Activated T-helper 1 cell treated with Interleukin-2 at 50 U/mL for 16 hours (primary cell): ENCODE measurements at places on chromosomes 2 and 18.

- DNase-seq = no peak
Observed at GRCh38 chr2:17589406-17590035, 49.0 kb downstream of the VSNL1 start.

GRCh38 chr2:240864475-240864874, 4.1 kb upstream of the AGXT start:
- DNase-seq = no peak

DNA sequence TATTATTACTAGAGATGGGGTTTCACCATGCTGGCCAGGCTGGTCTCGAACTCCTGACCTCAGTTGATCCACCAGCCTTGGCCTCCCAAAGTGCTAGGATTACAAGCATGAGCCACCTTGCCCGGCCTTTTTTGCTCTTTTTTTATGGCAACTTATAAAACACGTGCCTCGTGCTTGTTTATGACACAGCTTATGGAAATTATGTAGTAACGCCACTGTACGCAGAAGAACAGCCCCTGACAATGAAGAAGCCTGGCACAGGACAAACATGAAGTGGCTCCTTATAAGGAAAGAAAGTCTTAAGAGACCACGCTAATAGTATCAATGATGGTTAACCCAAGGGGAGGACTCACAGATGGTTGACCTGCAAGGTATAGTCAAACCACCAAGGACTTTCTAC, 37.2 kb upstream of the RAPH1 start:
- no peak for DNase-seq

DNA sequence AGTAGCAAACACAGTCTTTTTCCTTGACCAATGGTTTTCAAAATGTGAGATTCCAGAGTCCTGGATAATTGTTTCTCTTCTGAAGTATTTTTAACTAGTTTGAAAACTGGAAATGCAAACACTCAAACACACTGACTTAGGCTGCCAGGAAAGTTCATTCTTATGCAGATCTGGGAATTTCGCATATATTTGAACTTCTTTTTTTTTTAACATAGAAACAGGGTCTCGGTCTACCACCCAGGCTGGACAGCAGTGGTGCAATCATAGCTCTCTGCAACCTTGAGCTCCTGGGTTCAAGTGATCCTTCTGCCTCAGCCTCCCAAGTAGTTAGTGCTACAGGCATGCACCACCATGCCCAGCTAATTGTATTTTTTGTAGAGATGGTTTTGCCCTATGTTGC, 79.6 kb downstream of the DYM start:
- no peak for DNase-seq

DNA sequence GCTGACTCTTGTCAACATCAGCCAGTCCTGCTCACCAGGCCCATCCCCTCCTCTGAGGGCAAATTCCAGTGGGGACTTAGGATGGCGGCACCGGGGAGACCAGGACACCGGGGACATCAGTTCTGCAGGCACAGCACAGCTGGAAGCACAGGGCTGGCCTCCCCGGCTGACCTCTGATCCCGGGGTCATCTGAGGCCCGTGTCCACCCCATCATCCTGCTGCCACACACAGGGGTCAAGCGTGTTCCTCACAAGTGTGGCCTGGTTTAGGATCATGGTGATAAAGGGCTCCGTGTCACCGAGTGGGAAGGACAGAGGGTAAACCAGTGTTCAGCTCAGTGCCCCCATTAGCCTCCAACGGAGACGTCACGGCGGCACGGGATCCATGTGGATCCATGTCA, 58.1 kb upstream of the CTDP1 start:
- DNase-seq = no peak

GRCh38 chr2:207150284-207150683, 15.5 kb downstream of the KLF7 start:
- no peak for DNase-seq

- DNase-seq = no peak
Observed at GRCh38 chr2:26298638-26299393, 47.1 kb upstream of the SELENOI start.

DNA sequence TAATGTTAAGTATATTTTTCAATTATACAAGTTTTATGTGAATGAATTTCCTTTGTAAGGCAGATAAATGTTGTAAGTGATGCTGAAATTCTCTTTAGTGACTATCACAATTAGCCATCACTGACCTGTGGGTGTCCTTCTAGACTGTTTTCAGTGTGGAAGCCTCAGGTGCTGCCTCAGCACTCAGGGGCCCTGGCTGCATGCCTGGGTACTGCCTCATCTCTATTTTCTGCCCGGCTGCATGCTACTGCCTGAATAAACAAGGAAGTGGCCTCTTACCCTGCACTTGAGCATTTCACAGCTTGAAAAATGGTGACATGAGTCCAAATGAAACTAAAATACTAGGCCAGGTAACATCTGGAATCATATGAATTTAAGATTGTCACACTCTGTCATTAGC, 787.6 kb upstream of the SALL3 start:
- DNase-seq = no peak

GRCh38 chr2:82652117-82652516, 1807.0 kb downstream of the SUCLG1 start:
- no peak for DNase-seq

- DNase-seq = no peak
Observed at GRCh38 chr2:46669016-46669415, 189.7 kb downstream of the TMEM247 start.

DNA sequence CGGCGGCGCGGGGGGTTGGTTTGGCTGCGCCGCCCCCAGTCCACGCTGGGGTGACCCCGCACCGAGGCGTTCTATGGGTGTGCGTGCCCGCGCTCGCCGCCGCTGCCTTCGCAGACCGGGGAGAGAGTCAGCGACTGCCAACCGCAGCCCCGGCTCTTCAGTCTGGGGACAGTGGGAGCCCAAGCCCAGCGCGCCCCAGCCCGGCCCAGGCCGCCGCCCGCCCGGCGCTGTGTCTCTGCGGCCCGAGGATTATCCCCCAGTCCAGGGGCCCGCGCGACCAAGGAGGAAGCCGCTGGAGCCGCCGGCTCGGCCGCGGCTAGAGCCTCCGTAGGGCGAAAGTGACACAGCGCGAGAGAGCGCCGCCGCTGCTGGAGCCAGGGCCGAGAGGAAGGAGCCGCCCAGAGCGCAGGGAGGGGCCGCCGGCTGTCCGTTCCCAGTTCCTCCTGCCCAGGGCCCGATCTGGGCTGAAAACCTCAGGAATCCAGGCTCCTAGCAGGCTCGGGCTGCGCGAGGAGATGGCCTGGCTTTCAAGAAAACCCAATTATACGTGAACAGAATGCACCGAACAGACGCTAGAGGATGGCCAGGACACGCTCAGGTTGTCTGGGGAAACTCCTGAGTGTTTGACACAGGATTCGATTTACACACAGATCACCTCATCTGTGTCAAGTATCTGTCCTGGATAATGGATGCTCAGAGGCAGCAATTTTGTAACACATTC, 2.4 kb downstream of the CTIF start:
- no peak for DNase-seq

GRCh38 chr2:151118269-151118668, 143.4 kb downstream of the RBM43 start:
- no peak for DNase-seq

- DNase-seq = no peak
Observed at GRCh38 chr18:56641714-56642337, 3.4 kb upstream of the TXNL1 start.

DNA sequence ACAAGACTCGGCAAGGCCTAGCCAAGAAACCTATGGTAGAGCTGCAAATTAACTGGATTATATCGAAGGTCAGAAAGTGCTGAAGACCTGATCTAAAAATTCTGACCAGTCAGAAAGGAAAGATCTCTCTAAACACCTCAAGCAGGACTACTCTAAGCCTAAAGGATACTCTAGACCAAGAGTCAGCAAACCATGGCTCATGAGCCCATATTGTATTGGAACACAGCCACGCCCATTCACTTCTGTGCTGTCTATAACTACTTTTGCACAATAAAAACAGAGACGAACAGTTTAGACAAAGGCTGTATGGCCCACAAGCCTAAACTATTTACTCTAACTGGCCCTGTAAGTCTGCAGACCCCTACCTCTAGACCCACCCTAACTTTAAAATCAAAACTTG, 18.7 kb downstream of the RTN4 start:
- DNase-seq = no peak

DNA sequence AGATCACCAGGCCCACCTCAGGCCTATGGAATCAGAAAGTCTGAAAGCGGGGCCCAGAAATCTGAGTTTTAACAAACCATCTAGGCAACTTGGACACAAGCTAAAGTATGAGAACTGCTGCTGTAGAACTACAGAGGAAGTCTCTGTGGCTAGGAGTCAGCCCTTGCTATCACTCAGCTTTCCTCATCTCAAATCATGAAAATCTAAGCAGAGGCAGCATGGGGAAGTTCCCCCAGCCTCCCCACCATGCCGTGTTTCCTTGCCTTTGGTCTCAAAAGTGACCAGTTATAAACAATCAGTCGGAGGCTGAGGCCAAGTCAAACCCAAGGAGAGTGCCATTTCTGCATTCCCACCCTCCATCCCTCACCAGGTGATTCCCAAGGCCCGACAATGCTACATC, 404.7 kb downstream of the BCL11A start:
- DNase-seq = no peak

DNA sequence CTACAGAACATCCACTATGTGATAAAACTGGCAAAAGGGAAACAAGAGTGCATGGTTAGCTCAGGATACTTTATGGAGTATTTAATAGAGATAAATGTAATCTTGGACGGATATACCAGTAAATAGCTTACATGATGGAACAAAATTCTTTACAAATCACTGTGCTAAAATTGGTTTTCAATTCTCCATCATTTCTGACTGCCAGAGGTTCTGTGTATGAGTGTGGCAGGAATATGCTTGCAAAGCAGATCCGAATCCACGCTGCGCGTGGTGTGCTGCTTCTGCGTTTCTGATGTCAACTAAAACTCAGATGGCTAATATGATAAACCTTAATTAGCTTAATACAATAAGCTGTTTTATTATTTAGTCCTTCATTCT, 2.1 kb downstream of the ZNF532 start:
- no peak for DNase-seq

- DNase-seq = no peak
Observed at GRCh38 chr2:43142921-43143438, 83.4 kb downstream of the ZFP36L2 start.

DNA sequence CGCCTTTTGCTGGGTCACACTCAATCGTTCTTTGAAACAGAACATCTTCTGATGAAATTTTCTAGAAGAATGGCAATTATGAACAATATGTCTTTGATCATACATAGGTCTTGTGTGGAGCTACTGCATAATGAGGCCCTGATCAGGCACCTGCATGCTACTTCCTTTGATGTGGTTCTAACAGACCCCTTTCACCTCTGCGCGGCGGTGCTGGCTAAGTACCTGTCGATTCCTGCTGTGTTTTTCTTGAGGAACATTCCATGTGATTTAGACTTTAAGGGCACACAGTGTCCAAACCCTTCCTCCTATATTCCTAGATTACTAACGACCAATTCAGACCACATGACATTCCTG, 532 bp downstream of the UGT1A5 start:
- DNase-seq = no peak

- no peak for DNase-seq
Observed at GRCh38 chr2:198277181-198277580, 472.8 kb downstream of the PLCL1 start.

DNA sequence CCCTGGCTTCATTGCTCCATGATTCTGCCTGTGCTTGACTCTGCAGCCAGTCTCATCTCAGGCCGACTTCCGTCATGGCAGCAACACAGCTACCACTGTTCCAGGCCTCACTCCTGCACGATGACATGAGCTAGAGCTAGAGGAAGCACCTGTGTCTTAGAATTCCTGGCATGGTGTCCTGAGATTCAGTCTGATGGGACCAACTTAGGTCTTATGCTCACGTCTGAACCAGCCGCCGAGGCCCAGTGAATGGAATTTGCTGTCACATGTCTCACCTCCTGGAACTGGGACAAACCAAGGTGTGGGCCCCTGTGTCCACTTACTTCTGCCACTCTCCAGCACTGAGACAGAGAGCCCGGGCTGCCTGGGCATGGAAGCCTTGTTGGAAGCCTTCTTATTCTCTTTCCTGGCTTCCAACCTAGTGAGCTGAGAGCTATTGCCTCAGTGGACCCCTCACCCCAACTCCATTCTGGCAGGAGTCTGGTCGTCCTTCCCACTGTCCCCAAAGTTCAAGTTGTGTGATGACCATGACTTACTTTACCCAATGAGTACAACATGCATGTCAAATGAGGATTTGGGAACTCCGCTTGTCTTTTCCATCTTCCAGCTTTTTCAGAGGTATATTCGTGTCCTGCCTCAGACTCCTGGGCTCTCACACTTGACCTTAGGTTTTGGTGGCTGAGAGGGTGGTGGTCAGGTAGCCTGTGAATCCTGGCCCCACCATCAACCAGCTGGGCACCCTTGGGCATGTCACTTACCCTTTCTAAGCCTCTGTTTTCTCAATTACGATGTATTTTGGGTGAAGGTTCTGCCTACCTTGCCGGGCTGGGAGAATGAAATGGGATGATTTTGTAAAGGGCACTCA, 39.1 kb upstream of the HS6ST1 start:
- DNase-seq = no peak

GRCh38 chr2:213288913-213289700, 4.8 kb downstream of the SPAG16 start:
- DNase-seq = no peak

- no peak for DNase-seq
Observed at GRCh38 chr2:26608557-26608956, 32.6 kb downstream of the CIB4 start.

DNA sequence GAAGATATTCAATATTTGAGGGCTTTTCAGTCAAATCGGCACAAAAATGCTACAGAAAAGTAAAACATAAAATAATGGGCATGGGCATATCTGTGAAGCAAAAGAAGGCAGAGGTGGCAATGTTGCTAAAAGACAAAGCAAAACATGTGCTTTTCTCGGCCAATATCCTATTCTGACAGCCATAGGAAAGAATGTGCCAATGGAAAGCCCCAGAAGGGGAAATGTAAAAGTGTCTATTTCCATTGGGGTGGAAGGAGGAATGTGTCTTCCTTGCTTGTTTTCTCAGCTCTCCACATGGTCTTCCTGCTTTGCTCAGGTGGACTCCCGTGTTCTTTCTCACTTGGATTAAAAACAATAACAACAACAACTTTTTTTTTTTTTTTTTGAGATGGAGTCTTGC, 13.7 kb upstream of the PER2 start:
- DNase-seq = no peak

DNA sequence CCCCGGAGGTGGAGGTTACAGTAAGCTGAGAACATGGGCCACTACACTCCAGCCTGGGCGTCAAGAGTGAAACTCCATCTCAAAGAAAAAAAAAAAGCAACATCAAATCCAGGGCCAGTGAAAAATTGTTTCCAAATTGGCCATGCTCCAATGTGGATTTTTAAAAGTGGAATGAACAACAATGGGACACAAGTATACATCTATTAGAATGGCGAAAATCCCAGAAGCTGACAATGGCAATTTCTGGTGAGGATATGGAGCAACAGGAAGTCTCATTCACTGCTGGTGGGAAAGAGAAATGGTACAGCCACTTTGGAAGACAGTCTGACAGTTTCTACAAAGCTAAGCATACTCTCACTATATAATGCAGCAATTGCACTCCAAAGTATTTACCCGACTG, 161.4 kb downstream of the UXS1 start:
- no peak for DNase-seq

DNA sequence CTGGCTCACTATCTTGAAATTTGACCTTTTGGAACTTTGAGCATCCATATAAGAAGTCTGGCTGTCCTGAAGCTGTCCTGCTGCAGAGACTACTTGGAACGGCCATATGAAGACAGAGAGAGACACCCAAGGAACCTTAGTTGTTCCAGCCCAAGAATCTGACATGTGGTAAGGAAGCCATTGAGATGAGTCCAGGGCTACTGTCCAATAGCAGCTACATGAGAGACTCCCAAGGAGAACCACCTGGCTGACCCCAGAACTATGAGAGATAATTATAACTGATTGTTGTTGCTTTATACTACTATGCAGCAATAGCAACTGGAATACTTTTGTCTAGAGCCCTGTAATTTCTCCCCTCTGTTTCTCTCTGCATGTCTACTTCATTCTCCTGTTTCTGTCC, 234.3 kb upstream of the TANK start:
- DNase-seq = no peak
